ENCODE measurements at places on chromosomes 6 and 20. TPM values are rescaled to one million over a fixed set of nuclear protein-coding genes. Genes with fewer than 3 reads are reported as not detected.

The GNRH2 gene
- 0.18 TPM for total RNA-seq

- no peak for DNase-seq
Observed at GRCh38 chr20:36712775-36713174, 33.1 kb downstream of the NDRG3 start.

DNA sequence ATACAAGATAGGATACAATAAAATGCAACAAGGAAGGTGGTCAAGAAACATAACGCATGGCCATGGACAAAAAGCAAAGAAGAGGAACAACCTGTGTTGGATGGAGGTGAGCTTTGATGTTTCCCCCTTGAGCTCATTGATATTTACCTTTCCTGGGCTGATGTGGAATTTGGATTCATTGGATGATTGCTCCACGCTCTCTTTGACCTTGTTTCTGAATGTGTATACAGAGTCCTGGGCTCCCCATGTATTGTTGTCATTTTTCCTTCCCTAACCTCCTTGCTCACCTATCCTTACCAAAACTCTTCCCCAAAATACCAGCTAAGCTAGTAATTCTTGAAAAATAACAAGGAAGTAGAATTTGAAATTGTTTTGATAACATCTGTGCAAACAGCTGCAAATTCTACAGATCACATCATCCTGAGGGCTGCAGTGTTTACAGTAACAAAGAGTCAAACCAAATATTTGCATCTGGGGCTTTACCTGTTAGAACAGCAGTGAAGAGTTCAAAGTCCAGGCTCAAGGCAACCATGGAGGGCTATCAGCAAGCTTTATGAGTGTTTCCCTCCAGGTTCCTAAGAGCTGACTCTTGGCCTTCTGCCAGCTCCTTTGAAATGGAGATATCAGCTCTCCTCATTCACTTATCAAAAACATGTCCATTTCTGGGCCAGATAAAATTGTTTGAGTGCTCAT, 214.3 kb upstream of the MARCKS start:
- peak; percentile 28 for DNase-seq

The LRRN4 gene
- total RNA-seq, result under 0.01 TPM

The OCSTAMP gene
- total RNA-seq, result not detected

DNA sequence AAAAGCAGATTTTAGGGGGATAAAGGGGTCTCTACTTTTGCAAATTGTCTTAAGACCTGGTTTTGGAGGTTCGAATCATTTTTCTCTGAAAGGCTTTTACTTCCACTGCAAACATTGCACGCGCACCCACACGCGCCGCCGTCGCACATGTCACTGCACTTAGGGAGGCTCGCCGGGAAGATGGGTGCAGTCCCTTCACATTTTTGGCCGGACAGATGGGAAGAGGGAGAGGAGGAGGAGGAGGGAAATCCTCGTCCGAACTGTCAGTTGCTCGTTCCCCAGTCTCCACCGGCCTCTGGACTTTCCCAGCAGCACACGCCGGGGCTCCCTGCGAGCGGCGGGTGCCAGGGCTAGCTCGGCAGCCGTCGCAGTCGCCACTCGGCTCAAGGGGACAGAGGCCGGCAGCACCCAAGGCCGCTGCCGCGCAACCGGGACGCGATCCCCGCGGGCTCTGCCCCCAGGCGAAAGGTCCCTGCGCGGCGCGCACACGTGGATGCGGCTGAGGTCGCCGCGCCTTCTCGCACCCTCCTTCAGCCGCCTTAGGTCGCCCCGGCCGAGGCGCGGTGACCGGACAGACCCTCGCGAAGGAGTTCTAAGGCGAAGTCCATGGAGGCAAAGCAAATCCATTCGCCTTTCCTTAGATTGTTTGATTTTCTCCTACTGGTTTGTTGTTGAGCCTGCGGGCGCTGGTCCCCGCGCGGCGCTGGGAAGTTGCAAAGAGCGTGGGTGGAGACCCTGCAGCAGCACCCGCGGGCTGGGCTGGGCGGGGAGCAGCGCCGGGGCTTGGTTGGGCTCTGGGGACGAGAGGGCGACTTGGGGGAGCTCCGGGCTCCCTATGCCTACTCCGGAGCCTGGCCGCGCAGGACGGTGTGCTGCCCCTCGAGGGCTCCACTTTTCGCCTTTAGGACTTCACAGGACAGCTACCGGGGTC, 1.2 kb downstream of the MYB start:
- DNase-seq, result no peak

- DNase-seq, result no peak
Observed at GRCh38 chr6:87742106-87742505, 40.1 kb upstream of the AKIRIN2 start.

- peak; percentile 47 for DNase-seq
Observed at GRCh38 chr6:133645966-133646740, 242.8 kb upstream of the TCF21 start.

The GINS1 gene
- total RNA-seq, result 6.6 TPM

GRCh38 chr6:110703010-110703905, 112.0 kb downstream of the CDK19 start:
- peak; percentile 32 for DNase-seq

GRCh38 chr6:31729515-31729978, 448 bp upstream of the DDAH2 start:
- DNase-seq, result peak; percentile 79

DNA sequence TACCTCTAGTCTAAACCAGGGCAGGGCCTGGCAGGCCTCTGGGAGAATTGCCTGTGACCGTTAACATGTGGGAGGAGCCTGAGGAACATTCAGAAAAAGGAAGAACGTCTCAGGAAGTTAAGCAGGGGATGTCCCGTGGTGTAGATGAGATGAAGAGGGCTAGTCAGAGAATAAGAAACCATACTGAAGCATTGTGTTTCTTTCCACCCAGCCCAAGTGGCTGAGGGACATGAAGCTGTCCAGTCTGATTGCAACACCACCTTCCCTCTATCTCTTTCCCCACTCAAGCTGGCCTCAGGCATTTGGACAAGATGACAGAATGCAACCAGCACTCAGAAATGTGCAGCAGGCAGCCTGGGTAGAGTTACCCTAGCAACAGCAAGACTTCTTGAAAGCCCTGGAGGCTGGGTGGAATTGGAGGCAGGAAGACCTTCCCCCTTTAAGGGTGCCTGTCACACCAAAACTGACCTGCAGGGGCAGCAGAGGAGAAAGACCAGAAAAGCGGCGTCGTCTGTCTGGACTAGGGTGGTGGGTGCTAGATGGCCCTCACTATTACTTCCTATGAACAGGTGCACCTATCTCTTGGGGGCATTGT, 186.1 kb downstream of the UNC5CL start:
- no peak for DNase-seq

DNA sequence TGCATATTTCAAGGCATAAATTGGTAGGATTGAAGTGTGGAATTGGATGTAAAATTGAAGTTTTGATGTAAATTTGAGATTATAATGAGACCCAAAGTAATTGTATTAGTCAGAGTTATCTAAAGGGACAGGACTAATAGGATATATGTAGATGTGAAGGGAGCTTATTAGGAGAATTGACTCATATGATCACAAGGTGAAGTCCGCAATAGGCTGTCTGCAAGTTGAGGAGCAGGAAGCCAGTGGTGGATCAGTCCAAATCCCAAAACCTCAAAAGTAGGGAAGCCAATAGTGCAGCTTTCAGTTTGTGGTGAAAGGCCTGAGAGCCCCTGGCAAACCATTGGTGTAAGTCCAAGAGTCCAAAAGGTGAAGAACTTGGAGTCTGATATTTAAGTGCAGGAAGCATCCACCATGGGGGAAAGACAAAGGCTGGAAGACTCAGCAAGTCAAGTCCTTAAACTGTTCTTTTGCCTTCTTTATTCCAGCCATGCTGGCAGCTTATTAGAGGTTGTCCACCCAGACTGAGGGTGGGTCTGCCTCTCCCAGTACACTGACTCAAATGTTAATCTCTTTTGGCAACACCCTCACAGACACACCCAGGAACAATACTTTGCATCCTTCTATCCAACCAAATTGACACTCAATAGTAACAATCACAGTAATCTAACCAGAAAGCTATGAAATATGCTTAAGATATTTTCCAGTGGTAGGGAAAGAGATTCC, 442.6 kb upstream of the PTCHD4 start:
- no peak for DNase-seq

The NCOA7 gene
- 12.9 TPM for total RNA-seq

DNA sequence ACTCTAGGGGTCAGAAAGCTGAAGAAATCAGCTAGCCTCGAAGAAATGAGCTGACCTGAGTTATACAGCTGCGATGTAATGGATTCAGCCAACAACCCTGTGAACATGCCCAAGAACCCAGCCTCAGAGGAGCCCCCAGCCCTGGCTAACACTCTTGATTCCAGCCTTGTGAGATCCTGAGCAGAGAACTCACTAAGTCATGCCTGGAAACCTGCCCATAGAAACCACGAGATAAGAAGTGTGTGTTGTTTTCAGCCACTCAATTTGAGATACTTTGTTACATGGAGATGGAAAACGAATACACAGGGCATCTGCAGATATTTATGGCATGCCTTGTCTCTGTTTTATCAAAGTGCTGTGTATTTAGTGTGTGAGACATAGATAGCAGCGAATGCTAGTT, 265.2 kb downstream of the QKI start:
- peak; percentile 7 for DNase-seq

The COL12A1 gene
- total RNA-seq, result 502 TPM

The MCCD1 gene
- not detected for total RNA-seq

The PRSS16 gene
- not detected for total RNA-seq
